Stimulated activated CD4-positive, alpha-beta T cell treated with anti-CD3 and anti-CD28 coated beads, Interleukin-1b, Interleukin-23, amount 100 ng/mL, for 1 hour (primary cell): ENCODE measurements at places on chromosomes 3 and 15.

DNA sequence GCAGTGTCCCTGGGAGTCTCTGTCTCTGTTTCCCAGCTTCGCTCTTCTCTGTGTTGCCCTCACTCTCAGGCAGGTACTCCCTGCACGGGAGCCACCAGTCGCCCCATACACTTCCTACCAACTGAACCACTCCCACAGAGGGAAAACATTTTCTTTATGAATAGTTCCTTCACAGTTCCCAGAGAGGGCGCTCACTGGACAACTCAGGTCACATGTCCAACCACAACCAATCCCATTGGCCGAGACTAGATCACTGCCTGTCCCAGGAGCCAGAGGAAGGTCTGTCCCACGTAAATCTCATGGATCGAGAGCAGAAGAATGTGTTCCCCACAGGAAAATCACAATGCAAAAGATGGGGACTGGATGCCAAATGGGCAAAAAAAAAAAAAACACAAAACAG is 26.1 kb downstream of the GRK7 start:
- no peak for DNase-seq

DNA sequence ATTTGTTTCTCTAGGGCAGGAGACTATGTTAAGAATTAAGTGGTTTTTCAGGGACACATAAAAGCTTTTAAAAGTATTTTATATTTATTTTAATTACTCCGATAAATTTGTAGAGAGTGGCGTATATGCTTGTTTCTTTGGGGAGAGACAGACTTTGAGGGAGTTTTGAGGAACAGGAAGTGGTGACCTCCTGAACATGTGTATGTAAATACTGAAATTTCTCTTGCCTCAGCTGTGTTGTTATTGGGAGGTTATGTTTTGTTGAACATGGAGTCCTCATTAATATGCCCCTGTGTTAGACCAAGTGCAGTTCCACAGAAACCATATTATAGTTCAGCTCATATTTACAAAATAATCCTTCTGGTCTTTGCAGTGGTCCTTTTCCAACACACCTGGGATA is 41.8 kb upstream of the UTS2B start:
- DNase-seq, result no peak

DNA sequence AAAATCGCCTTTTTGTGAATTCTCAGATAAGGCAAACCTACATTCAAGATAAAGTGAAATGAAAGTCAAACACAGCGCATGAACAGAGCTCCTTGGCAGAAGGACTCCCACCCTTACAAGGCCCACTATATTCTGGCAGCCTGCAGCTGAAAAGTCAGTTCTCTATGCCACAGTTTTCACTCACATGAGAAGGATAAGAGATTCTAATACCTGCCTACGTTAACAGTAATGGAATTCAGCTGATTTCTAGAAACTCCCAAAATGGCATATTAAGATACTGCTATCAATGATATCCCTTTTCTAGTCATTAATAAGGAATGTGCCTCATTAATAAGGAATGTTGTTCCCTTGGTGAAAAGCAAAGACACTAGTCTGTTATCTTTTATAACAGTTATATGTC is 27.0 kb downstream of the SLC30A4 start:
- DNase-seq, result no peak

DNA sequence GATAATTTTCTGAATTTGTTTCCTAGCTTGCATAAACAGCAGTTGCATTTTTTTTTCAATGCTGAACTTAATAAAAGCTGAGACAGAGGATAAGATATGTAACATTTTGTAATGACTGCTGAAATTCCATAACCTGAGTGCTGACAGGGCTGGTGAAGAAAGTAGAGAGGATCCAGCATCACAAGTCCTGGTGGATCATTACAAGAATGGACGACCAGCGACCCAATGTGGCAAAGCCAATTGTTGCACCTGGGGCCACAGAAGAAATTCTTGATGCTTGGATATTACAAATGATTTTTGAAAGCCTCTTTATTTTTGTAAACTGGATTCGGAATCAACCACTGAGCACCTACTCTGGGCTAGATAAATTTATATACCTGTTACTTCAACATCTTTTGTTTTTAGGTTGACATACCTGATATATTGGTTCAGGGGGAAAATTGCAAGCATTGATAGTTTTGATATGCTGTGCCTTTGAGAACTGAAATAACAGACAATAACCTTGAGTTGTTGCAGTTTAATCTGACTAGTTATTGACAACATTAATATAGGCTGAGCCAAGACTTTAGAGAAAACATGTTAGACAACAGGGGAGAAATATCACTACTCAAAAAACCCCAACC is 3.9 kb upstream of the ACTL6A start:
- no peak for DNase-seq

- DNase-seq, result no peak
Observed at GRCh38 chr15:95086531-95087252, 855.3 kb downstream of the MCTP2 start.

- DNase-seq, result no peak
Observed at GRCh38 chr15:68465861-68466560, 34.0 kb upstream of the ITGA11 start.

- no peak for DNase-seq
Observed at GRCh38 chr3:181718987-181719911, 7.5 kb downstream of the SOX2 start.

GRCh38 chr15:73161546-73161945 is 109.3 kb downstream of the NEO1 start:
- DNase-seq, result no peak

DNA sequence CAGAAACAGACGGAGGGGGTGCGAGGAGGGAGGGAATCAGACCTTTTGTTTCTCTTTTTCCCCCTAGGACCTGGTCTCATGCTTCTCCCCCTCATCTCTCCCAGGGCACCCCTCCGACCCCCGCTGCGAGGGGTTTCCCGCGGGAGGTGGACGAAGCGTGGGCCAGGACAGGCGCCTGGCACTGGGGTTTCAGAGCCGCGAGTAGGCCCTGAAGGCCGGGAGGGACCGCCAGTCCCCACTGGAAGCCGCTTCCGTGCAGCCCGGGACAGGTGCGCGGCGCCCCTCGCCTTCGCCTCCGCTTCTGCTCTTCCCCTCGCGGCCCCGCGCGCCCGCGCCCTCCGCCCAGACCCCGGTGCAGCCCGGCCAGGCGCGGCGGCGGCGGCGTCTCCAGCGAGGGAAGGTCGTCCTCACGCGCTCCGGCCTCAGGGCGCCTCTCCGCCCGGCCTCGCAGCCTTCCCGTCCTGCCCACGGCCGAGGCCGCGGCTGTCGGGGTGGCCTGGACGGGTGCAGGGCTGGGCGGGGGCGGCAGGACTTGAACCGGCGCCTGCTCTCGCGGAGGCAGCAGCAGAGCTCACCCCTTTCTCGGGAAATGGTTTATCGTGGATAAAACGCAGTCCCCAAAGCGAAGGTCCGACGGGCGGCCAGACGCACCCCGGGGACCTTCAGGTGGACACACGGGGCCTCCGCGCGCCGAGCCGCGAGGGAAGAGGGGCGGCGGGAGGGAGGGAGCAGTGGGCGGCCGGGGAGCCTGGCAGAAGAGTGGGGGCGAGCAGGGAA is 31.5 kb upstream of the ADAMTS17 start:
- no peak for DNase-seq

DNA sequence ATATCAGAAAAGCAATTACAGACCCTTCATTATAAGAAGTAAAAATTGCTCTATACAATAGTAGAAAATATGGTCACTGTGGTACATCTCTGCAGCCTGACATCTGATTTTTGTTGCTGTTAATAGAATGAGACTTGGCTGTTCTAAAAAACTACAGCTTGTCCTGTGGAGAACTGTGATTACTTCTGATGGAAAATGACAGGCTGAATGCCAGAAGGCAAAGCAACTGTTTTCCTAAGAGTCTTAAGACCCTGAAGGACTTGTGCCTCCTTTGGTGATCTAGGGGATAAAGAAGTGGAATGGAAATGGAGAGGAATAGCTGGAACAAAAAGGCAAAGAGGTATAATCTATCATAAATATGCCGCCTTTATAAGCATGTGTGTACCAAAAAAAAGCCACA is 314.8 kb downstream of the BCHE start:
- no peak for DNase-seq

- DNase-seq, result no peak
Observed at GRCh38 chr15:28912422-28912821, 26.6 kb downstream of the APBA2 start.

DNA sequence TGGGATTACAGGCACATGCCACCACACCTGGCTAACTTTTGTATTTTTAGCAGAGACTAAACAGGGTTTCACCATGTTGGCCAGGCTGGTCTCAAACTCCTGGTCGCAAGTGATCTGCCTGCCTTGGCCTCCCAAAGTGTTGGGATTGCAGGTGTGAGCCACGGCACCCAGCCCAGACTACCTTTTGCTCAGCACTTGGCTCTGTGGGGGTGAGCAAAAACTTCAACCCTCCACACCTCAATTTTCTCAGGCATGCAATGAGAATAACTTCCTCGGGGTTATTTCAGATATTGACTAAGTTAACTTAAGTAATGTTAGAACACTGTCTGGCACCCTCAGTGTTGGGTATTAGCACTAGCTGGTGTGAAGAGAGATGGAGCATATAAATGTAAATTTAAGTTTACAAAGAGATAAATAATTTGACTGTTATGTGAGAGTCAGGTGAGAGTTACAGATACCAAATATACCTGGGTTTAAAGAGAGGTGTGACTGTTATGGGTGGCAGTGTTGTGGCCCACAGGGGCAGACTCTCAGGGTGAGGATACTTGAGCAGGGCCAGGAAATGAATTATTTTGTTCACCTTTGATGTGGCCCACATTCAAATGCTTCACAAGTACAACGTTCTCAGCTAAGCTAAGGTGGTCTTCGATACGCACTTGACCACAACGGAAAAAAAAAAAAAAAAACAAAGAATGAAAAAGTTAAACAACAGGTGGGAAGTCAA is 29.0 kb downstream of the CPOX start:
- DNase-seq, result no peak

- no peak for DNase-seq
Observed at GRCh38 chr3:136021803-136022202, 56.3 kb downstream of the PPP2R3A start.

- peak; percentile 17 for DNase-seq
Observed at GRCh38 chr15:80455668-80456442, 51.7 kb downstream of the ARNT2 start.

DNA sequence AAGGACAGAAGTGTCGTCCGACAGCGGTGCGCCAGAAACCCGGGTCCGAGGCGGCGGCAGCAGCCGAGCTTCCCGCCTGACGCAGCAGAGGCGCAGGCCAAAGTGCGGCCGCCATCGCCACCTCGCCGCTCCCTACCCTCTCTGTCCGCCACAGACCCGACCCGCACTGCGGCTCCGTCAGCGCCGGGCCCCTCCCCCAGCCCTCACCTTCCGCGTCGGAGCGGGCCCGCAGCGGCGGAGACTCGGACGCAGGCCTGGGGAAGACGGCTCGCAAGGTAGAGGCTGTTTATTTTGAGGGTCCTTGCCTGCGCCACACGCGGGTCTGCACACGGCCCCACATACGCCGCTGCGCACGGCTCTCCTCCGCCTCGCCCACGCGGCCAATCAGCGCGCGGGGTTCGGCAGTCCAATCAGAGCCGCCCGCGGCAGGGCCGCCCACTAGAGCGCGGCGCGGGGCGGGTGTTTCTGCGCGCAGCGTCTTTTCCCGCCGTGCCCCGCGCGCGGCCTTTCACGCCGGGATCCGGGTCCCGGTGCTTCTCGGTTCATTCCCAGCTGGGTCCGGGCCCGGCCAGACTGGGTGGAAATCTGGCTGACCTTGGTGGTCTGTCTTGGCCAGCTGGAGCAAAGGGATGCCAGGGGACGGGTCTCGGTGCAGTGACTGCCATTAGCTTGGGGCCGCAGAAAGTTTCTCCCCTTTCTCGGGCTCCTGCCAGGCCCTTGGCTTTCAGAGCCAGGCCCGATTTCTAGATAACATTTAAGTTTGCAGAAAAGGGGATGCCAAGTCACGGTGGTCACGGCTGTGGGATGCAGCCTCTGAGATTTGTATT is at the start of gene CNBP:
Gene CNBP (minus strand): TSS at position 328 of the 827 bp plus-strand sequence. CDS start 12,139 bp downstream, outside the sequence.
- peak; percentile 84 for DNase-seq

- DNase-seq, result no peak
Observed at GRCh38 chr3:14210290-14210688, 31.7 kb downstream of the LSM3 start.

DNA sequence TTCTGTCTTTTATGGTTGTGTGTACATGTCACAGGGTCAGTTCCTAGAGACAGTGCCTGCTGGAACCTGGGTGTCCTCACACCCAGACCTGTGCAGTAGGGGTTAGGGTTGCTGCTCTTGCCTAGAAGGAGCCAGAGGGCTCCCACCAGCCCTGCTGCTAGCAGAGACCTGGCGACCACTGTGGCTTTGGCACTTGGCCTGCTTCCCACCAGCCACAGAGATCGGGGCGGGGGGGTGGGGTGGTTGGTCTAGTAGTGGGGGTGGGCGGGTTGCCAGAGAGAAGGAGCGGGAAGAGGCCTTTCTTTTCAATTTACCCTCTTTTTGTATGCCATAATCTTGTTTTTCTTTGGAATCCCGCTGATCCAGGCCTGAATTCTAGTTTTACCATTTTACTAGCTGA is 29.4 kb downstream of the EEFSEC start:
- DNase-seq, result no peak

- DNase-seq, result no peak
Observed at GRCh38 chr3:141100112-141100511, 49.0 kb downstream of the SPSB4 start.

DNA sequence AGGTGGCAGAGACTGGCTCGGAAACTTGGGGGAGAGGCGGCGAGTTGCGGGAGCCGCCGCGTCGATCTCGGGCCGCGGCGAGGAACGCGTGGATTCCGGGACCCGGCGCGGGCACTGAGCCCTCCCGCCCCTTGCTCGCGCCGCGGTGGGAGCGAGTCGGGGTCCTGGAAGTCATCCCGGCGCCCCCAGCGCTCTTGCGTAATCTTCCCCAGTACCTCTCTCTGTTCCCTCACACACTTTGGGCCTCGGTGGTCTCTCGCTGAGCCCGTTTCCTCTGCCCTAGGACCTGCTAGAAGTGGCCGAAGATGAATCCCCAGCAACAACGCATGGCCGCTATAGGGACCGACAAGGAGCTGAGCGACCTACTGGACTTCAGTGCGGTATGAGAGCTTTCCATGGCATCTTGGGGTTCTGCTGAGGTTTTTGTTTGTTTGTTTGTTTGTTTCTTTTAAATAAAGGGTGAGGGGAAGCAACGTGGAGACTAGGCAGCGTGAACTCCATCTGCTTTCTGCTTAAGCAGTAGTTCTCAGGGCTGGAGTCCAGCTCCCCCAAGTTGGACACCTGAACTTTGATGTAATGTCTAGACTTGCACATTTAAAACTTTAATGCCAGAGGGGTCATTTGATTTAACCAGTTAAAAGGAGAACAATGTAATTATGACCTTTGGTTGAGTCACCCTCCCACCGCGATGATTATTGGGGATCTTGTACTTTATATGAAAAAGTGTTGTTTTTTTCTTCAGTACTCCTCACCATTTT is 1.3 kb downstream of the TCF12 start:
- DNase-seq, result no peak

DNA sequence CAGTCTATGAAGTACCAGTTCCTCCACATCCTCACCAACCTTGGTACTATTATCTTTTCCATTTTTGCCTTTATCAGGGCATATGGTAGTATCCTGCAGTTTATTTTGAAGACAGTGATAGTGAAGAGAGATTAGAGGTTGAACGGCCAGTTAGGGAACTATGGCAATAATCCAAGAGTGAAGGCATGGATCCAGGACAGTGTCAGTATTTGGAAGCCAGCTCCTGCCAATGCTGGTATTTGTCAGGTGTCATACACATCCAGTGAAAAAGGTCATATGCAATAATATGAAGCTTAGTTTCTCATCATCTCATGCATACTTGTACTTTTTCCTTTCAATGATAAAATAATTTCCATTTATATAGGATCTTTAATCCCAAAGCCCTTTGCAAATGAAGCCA is 56.8 kb upstream of the KCNMB2 start:
- no peak for DNase-seq

GRCh38 chr3:167051421-167051820 is 328.7 kb downstream of the ZBBX start:
- DNase-seq, result no peak
